A549 treated with CORT108297 at 1 μM for 4 hours (cell line): ENCODE measurements at places on chromosomes 3 and 15. TPM values are rescaled to one million over a fixed set of nuclear protein-coding genes. Genes with fewer than 3 reads are reported as not detected.

Gene CCNDBP1
- 23.9 to 29.1 TPM (median 26.7 TPM) in 5 replicates for total RNA-seq

Gene ARHGEF26
- total RNA-seq, result 5.6 to 6.7 TPM (median 6.1 TPM) in 5 replicates

Gene CLDN18
- not detected in 5 replicates for total RNA-seq

Gene C15orf62
- 0.05 to 0.08 TPM (median 0.08 TPM) in 5 replicates for total RNA-seq

Gene SYNM
- total RNA-seq, result 36.9 to 41.3 TPM (median 37.6 TPM) in 5 replicates

Gene MST1R
- 6.9 to 9.5 TPM (median 8.7 TPM) in 5 replicates for total RNA-seq

Gene MUC4
- total RNA-seq, result 0.02 to 0.04 TPM in 2 of 5 replicates, not detected in the others

Gene POLG
- 43.9 to 58.3 TPM (median 55.5 TPM) in 5 replicates for total RNA-seq

Gene STRA6
- total RNA-seq, result 49.3 to 82.9 TPM (median 77.0 TPM) in 5 replicates

Gene PAQR5
- total RNA-seq, result 88.0 to 119 TPM (median 115 TPM) in 5 replicates

Gene RIOX2
- total RNA-seq, result 27.7 to 34.9 TPM (median 30.1 TPM) in 5 replicates

Gene MAGI1
- total RNA-seq, result 3.2 to 4.9 TPM (median 3.7 TPM) in 5 replicates
